Hematopoietic multipotent progenitor cell treated with erythropoietin and hydrocortisone succinate and interleukin-3 and kit ligand, for 6 days (in vitro differentiated cells): ENCODE measurements at places on chromosomes 2 and 18.

DNA sequence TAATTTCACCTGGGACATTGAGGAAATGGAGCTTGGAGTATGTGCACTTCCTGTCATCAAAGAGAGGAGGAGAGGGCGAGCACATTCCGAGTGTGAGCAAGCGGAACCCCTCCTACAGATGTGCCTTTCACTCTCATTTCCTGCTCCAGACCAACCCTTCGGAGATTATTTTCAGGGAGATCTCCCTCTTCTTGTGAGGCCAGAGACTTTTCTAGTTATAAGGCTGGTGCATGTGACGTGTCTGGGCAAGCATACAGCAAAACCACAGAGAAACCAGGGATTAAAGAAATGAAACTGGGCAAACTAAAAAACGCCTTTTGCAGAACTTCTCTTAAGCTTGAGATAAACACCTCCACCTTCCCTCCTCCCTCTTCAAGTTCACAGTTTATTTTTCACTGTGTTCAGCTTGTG is 409.2 kb upstream of the TCF4 start:
- DNase-seq, result no peak

GRCh38 chr18:9334973-9335696 is 562 bp downstream of the TWSG1 start:
- DNase-seq, result peak; percentile 73

- DNase-seq, result no peak
These were observed 173.7 kb downstream of the DOK6 start for GRCh38 chr18:69574401-69574800.

DNA sequence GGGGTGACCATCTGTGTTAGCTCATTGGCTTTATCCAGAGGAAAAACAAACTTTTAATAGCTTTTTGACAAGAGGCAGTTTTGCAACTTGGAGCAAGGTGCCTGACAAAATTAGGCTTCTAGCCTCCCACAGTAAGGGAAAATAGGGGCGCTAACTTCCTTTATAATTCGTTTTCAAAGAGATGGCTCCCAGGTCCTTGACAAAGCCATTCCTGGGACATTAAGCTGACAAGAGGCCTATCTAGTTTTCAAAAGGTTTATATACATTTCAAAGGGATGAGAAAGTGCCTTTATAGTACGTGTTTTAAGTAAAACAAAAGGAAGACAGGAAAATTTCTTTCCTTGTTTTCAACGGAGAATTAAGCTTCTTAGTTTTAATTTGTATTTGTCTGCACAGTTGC is 159.4 kb upstream of the GCFC2 start:
- no peak for DNase-seq

DNA sequence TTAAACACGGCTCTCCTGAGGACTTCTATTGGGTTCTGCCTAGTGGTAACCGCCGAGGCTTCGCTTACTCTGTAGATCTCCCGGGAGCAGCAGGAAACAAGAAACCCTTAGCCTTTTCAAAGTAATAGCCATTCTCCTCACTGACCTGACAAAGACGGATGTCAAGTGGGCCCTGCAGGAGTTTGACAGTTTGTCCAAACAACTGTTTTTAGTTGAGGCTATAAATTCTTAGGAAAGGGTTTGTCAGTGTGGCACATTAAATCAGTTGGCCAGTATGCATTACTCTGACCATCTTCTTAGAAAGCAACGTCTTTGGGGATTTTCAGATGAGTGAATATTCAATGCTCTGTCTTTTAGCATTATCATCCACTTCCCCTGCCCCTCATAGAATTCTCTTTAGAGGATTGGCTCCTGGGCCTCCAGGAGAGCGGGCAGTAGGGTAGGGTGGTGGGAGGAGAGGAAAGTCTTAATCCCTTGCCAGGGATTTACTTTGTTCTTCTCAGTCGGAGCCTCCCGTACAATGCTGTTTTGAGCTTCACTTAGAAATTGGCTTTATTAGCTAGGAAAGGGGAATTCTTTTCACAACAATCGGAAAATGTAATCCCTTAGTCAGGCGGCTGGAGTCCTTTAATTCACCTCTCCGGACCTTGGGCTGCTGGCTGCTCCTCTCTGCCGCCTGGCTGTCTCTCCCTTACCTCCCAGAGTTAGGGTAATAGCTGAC is 13.3 kb upstream of the C18orf32 start:
- DNase-seq, result no peak

DNA sequence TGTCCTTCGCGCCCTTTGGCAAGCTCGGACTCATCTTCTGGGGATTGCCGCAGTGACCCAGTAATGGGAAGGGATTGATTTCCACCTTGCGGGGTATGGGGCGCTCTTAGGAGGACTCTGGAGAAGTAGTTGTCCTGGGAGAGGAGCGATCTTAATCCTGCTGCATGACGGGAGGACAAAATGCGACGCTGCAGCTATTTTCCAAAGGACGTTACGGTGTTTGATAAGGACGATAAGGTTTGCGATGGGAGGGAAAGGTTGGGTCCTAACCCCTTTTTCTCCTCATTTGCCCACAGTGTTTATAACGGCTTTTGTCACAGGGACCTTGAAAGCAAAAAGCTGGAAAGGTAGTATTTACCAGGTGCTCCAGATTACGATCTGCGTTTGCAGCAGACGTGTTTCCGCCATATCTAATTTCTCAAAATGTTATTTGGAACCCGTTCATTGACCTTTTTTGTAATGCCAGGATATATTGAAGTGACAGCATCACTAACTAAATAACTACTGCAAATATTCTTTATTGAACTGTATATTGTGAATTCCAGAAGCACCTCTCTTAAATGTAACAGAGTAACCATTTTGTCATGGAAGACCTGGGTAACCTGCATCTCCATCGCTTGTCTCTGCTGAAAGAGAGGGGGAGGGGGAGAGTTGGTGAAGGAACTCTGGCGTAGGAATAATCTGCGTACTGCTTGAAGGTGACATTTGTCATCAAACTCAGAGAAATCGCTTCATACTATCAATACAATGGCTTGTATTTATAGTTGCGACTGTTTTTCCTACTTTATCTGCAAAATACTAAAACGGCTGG is 590 bp downstream of the MDH1 start:
- peak; percentile 40 for DNase-seq

GRCh38 chr2:175432793-175433192 is 251.3 kb upstream of the ATP5MC3 start:
- DNase-seq, result no peak

GRCh38 chr18:5463390-5463789 is 80.4 kb downstream of the EPB41L3 start:
- no peak for DNase-seq

GRCh38 chr2:224722770-224723169 is 6.6 kb upstream of the CCDC195 start:
- DNase-seq, result no peak

DNA sequence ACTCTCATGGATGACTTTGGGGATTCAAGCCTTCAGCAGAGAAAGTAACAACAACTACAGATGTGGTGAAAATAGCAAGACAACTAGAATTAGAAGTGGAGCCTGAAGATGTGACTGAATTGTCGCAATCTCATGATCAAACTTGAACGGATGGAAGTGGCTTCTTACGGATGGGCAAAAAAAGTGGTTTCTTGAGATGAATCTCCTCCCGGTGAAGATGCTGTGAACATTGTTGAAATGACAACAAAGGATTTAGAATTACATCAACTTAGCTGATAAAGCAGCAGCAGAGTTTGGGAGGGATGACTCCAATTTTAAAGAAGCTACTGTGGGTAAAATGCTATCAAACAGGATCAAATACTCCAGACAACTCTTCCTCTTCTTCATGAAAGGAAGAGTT is 43.1 kb downstream of the AAK1 start:
- DNase-seq, result no peak

- peak; percentile 59 for DNase-seq
These were observed 61.3 kb downstream of the CUL3 start for GRCh38 chr2:224523626-224524577.

DNA sequence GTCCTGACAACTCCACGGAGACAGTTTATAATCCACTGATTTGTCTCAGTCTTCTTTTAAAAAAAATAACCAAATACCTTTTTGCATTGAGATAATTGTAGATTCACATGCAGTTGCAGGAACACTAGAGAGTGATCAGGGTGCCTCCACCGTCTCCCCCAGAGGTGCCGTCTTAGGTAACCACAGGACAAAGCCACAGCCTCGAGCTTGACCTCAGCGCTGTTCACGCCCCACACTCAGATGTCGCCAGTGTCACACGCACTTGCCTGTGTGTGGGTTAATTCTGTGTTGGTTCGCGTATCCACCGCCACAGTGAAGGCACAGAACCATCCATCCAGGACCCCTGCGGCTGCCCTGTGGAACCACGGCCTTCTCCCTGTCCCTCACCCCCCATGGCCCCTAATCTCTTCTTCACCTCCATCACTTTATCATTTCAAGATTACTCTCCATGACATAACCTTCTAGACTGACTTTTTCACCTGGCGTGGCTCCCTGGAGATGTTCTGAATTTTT is 295.0 kb upstream of the HDAC4 start:
- no peak for DNase-seq

DNA sequence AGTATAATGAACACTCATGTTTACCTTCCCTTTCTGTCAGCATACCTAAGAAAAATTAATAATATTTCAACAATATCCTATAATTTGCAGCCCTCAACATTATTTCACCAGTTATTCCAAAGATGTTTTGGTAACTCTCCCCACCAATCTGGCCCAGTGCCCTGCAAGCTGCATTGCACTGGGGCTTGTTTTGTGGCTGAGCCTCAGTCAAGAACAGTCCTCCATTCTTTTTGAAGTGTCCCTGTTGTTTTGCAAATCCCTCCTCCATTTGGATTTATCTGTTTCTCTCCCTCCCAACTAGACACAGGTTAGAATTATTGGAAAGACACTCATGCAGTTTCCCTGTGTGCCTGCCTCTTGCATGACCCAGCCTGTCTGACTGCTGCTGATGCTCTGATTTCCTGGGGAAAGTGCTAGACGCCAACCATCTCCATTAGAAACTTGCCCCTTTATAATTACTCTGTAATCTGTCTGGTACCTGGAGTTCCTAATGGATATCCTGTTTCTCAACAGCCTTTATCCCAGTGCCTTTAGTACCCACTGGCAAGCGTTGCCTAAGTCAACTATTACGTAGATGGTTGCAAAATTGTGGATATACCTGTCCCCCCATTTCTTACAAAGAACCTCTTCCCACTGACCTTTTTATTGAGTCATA is 60.2 kb downstream of the EIF5B start:
- DNase-seq, result no peak

GRCh38 chr2:201419057-201419635 is 32.1 kb downstream of the TRAK2 start:
- no peak for DNase-seq

DNA sequence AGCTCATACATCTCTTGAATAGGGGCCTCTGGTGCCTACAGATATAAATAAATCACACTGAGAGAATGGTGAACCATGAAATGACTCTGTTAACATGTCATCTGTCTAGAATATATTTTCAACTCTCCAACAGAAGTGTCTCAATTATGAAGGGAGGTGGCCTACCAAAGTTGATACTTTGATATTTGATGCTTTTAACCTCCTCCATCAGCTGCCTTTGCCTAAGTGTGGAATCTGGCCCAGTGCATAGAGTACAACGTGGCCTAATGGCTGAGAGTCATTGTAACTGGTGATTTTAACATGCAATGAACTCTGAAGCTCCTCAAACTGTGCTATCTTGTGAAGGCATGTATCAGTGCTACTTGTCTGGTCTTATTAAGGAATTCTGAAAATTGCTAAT is 93.4 kb downstream of the MYO3B start:
- no peak for DNase-seq

DNA sequence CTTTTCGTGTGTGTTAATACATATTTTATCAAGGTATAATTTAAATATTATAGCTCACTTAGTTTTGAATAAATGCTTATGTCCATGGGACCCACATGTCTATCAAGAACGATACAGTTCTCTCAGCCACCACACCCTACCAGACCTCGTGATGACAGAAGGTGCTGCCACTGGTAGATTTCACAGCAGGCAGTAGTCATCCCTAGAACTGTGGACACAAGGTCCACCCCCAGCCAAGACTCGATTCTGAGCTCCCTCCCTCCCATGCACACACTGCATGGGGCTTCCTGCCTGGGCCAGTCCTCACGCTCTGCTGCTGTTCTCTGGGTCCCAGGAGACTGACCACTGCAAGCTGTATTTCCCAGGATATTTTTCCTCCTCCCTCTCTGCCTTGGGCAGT is 26.5 kb upstream of the CREB1 start:
- peak; percentile 61 for DNase-seq

DNA sequence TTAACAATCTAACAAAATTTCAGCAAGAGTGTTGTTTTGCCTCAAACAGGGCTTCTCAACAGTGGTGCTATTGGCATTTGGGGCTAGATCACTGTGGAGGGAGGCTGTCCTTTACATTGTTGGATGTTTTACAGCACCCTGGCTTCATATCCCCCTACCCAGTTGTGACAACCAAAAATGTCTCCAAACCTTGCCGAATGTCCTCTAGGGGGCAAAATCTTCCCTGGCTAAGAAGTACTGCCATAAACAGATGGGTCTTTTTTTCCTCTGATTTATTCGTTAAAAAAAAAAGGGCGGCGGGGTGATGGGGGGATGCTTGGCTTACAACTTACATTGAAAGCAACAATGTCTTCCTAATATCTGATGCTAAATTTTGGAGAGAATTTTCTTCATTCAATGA is 207.6 kb upstream of the CCDC150 start:
- peak; percentile 25 for DNase-seq

DNA sequence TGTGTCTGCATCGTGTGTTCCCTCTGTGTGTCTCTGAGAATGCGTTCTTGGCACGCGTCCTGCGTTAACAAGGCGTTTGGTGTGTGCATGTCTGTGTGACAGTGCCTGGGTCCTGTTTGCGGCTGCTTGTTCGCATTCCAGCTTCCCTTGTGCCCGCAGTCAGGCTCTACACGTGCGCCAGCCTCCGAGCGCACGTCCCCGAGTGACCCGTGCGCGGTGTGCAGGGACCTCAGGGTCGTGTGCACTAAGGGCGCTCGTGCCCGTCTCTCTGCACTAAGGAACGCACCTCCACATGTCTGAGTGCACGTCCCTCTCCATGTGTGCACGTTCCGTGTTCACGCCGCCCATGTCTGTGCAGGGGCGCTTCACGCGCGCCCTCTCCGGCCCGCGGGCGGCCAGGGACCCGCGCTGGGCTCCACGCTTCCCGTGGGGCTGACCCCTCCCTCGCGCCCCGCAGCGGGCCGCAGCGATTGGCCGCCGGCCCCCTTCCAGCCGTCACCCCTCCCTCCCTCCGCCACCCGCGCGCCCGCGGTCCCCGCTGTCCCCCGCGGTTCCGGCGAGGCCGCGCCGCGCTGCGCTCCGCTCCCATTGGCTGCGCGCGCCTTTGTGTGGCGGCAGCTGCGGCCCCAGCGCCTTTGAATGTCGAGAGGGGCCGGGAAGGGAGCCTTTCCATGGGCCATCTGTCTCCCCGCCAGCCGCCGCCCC is 229.4 kb downstream of the HAUS1 start:
- DNase-seq, result peak; percentile 29

DNA sequence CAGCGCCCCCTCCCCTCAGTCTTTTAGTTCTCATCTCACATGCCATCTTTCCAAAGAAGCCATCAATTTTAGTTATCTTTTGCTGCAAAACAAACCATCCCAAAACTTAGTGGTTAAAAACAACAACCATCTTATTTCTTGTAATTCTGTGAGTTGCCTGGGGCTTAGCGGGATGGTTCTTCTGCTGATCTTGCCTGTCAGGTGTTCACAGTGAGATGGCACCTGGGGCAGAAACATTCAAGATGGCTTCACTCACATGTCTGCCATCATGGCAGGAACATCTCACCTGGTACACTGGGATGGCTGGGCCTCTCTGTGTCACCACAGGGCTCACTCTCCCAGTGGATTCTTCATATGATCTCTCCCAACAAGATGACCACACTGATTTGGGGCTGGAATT is 144.5 kb upstream of the MSH6 start:
- no peak for DNase-seq

GRCh38 chr18:28714498-28714897 is 537.6 kb upstream of the CDH2 start:
- no peak for DNase-seq

GRCh38 chr2:177328056-177328455 is 63.5 kb upstream of the NFE2L2 start:
- peak; percentile 81 for DNase-seq
